ENCODE measurements at places on chromosomes 1 and 21. TPM values are rescaled to one million over a fixed set of nuclear protein-coding genes. Genes with fewer than 3 reads are reported as not detected.

NR0B2 gene
- total RNA-seq = 5.2 TPM

CYP4A22 gene
- not detected for total RNA-seq

MACO1 gene
- total RNA-seq = 16.5 TPM

BSND gene
- total RNA-seq = not detected

TSPAN1 gene
- 26.1 TPM for total RNA-seq

TTLL7 gene
- total RNA-seq = 31.4 TPM

DNA sequence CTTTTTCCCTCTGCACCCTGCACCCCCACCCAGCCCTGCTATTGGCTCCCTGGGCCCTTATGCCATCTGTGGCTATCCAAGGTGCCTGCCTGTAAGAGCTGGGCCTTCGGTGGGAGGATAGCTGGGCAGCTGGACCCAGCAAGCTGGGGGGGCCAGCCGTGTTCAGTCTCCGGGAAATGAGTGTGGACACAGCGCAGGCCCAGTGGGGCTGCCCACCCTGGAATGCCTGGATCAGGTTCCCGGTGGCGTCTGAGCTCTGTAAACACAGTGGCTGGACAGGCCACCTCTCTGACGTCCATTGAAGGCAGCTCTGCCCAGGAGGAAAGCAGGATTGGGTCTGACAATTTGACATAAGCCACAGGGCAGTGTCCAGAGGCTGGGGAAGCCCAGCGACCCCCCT, 127.8 kb downstream of the FOXD2 start:
- H3K4me3 ChIP-seq = no peak overlapping the region
- H3K27me3 ChIP-seq = peaks cover under 1% of the 10 kb centered on the region
- DNase-seq = no peak

- no peak overlapping the region for H3K27ac ChIP-seq
- H3K27me3 ChIP-seq = no peaks in the 10 kb centered on the region
- H3K36me3 ChIP-seq = no peaks in the 10 kb centered on the region
- no peak for DNase-seq
- H3K4me1 ChIP-seq = no peaks in the 10 kb centered on the region
- H3K4me3 ChIP-seq = no peak overlapping the region
These were observed 1512.5 kb upstream of the B3GALT2 start for GRCh38 chr1:194698908-194699318.

DNA sequence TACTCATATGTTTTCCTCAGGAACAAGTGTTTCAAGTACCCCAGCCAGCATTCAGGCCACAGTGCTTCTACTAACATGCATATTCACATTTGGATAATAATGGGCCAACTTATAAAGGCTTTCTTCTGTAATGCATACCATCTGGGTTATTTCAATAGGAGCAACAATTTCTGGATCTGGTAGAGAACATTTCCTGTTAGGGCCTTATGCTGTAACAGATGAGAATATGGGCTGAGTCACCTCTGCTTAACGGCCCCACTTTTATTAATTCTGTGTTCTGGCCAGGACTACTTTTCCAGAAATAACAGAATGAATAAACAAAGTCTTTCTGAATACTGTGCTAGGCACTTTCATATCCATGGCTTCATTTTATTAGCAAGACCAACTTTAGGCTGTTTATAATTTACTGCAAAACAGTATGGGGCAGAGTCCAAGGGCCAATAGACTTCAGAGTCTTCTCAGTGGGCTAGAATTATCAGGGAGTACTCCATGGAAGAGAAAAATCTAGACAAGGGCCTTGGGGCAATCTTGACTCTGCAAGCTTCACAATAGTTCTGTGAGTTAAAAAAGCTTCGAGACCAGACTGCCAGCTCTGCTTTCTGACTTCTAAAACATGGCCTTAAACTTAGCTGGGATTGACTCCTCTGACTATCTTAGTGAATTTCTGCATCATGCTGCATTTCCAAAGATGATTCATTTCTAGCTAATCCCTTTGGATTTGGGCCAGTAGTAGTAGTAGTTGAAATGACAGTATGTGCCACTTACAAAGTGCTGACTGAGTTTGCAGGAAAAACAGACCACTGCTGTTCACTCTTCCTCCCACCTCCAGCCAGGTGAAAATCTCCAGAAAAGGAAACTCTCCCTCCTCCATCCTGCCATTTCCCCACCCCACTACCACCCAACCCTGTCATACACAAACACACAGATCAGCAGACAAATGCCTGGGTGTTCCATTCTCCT, 8.2 kb upstream of the SSX2IP start:
- H3K36me3 ChIP-seq = no peaks in the 10 kb centered on the region
- no peak overlapping the region for H3K4me3 ChIP-seq
- H3K4me1 ChIP-seq = peaks cover 9% of the 10 kb centered on the region
- DNase-seq = peak; percentile 88
- no peak overlapping the region for H3K27ac ChIP-seq

GRCh38 chr21:33441489-33442477, 38.0 kb downstream of the TMEM50B start:
- no peaks in the 10 kb centered on the region for H3K4me1 ChIP-seq
- DNase-seq = no peak
- H3K36me3 ChIP-seq = no peaks in the 10 kb centered on the region

GRCh38 chr1:151972542-151973248, 21.0 kb downstream of the S100A10 start:
- no peaks in the 10 kb centered on the region for H3K27me3 ChIP-seq
- H3K4me3 ChIP-seq = peak overlapping the region; percentile 19
- DNase-seq = no peak
- peaks cover 94% of the 10 kb centered on the region for H3K4me1 ChIP-seq
- no peaks in the 10 kb centered on the region for H3K36me3 ChIP-seq

- H3K36me3 ChIP-seq = no peaks in the 10 kb centered on the region
- no peak overlapping the region for H3K4me3 ChIP-seq
- no peak overlapping the region for H3K27ac ChIP-seq
- no peak for DNase-seq
- no peaks in the 10 kb centered on the region for H3K4me1 ChIP-seq
These were observed 518.5 kb upstream of the ZRANB2 start for GRCh38 chr1:71599306-71599705.

DNA sequence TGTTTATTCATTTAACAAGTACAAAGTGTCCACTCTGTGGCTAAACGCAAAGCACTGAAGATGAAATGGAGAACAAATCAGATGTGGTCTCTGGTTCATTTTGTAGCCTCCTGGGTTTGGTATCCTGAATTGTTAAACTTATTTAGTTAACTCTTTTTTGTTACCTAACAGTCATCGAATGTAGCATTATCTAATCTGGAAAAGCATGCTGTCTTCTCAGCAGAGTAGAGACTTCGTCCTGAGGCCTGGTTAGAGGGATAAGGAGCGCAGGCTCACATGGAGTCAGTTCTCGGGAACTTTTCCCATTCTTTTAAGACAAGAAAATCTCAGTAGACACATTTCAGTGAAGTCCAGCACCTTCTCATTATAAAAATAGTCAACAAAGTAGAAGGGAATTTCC, 33.1 kb upstream of the SH3D21 start:
- H3K27me3 ChIP-seq = no peaks in the 10 kb centered on the region
- DNase-seq = no peak
- peaks cover 5% of the 10 kb centered on the region for H3K36me3 ChIP-seq
- H3K4me3 ChIP-seq = no peak overlapping the region
- H3K27ac ChIP-seq = no peak overlapping the region

DNA sequence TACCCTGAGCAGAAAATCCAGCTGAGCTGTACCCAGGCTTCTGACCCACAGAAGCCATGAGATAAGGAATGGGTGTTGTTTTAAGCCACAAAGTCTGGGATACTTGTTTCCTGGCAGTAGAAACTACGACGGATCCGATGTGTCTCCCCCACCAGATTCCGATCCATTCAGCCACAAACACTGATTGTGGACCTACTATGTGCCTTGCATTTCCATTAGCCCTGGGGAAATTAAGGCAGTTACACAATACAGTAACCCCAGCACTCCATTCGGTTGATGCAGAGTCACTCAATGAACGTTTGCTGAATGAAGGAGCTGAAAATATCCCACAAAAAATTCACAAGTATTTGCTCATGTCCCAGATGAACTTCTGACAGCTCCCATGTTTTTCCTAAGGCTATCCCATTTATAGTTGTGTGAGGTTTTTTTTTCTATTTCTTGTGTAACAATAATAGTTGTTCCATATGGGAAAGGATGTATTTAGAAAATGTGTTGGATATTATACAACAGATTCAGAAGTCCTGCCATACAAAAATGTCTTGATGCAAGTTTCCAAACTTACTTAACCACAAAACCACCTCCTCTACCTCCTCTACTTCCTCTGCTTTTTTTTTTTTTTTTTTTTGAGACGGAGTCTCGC, 29.6 kb upstream of the KAZN start:
- H3K27ac ChIP-seq = no peak overlapping the region
- no peak overlapping the region for H3K4me3 ChIP-seq
- no peaks in the 10 kb centered on the region for H3K4me1 ChIP-seq
- H3K27me3 ChIP-seq = no peaks in the 10 kb centered on the region
- H3K36me3 ChIP-seq = no peaks in the 10 kb centered on the region

GRCh38 chr1:171055966-171056643, 34.6 kb upstream of the FMO3 start:
- no peak for DNase-seq
- H3K4me1 ChIP-seq = no peaks in the 10 kb centered on the region
- no peak overlapping the region for H3K4me3 ChIP-seq
- no peak overlapping the region for H3K27ac ChIP-seq

GRCh38 chr1:25428475-25429166, 2.1 kb upstream of the MACO1 start:
- H3K4me1 ChIP-seq = peaks cover 10% of the 10 kb centered on the region
- DNase-seq = no peak
- H3K4me3 ChIP-seq = no peak overlapping the region
- no peak overlapping the region for H3K27ac ChIP-seq
- H3K27me3 ChIP-seq = no peaks in the 10 kb centered on the region
- no peaks in the 10 kb centered on the region for H3K36me3 ChIP-seq

DNA sequence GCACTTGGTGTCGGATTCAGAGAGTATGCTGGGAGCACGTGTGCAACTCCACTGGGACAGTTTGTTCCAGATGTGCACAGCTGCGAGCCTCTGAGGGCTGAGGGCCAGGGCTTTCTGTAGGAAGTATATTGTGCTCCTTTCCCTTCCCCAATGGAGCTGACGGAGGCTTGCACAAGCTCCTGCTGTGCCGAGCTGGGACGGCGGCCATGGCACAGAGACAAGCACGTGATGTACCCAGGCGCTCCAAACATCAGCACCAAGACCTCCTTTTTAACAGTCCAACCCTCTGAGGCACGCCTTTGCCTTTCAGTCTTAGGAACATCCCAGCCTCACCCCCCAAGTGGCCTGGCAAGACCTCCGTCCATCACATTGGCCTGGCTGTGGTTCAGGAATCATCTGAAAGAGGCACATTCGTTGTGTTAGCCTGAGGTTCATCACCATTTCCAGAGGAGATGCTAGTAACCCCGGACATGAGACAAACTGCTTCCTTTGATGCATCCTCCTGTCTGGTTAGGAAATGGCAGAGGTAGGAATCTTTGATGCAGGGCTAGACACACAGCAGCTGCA, 339.2 kb upstream of the KAZN start:
- H3K27me3 ChIP-seq = peaks cover 5% of the 10 kb centered on the region
- DNase-seq = no peak
- H3K4me1 ChIP-seq = no peaks in the 10 kb centered on the region
- H3K27ac ChIP-seq = no peak overlapping the region
- no peaks in the 10 kb centered on the region for H3K36me3 ChIP-seq

GRCh38 chr1:241250465-241250864, 106.5 kb downstream of the RGS7 start:
- H3K27me3 ChIP-seq = no peaks in the 10 kb centered on the region
- no peak for DNase-seq
- H3K27ac ChIP-seq = no peak overlapping the region
- no peaks in the 10 kb centered on the region for H3K36me3 ChIP-seq

All from Panc1 (cell line).